Transverse colon (tissue), 4 donors: ENCODE measurements at places on chromosomes 7 and 10. TPM values are rescaled to one million over a fixed set of nuclear protein-coding genes. Genes with fewer than 3 reads are reported as not detected.

DNA sequence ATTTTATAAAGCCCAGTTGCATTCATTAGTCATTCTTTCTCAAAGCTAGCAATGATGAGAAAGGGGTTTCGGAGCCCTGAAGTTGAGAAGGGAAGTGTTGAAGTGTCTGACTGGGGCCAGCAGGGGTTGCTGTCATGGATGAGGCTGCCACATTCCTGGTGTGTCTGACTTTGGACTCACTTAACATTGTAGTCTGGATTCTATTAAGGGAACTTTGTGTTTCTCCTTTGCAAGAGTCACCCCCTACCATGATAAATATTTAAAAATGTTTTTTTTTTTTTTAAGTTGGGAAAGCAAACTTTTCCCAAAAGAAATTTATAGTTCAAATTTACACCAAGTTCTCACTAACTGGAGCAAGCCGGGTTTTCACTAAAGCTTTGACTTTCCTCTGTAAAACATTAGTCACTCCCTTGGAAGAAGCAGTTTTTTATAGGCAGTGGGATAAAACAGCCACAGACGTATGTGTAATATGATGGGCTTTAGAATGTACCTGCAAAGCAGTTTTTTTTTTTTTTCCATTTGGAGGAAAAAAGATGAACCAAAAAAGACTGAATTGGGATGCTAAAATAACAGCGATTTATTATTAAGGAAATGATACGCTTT lies 243.6 kb downstream of the TWIST1 start:
- no peak for DNase-seq

- DNase-seq, result no peak
Observed at GRCh38 chr7:27339478-27339877, 96.9 kb downstream of the EVX1 start.

- peak; percentile 56 for DNase-seq
Observed at GRCh38 chr10:14556285-14556956, 218.3 kb downstream of the FAM107B start.

DNA sequence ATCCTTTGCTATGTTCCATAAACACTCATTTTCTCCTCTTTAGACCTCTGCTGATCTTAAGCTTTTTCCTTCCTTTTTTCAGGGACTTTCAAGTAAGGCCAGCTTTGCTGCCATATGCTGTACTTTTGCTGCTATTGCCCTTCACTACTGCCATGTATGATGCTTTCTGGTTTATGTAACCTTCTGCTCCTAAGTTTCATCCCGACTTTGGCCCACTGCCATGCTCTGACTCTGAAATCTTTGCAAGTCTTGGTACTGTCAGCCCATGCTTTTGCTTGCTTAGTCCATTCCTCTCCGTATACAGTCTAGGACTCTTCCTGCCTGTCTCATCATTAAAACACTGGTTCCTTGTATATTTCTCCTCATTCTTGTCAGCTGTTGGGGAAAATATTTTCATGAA lies 152.4 kb downstream of the RNF133 start:
- no peak for DNase-seq

Gene STRIP2
- total RNA-seq, result not detected
